ENCODE measurements at places on chromosomes 6 and 20.

DNA sequence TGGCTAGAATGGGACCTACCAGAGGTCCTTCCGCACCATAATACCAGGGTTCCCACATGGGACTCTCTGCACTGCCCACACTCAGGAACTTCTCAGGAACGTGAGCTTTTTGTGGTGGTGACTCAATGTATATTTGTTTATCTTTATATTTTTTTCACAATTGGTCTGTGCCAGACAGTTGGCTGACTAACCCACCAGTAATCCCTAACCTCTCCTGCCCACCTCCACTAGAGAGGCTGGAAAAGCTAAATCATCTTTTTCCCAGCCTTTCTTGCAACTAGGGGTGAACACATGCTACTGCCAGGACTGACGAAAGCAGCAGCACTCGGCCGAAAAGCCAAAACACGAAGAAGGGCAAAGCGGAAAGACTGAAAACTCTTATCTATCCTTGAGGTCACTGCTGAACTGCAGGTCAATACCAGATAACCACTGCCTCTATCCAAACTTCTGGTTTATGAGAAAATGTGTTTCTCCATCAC lies 112.9 kb downstream of the TRERF1 start:
- peak; percentile 75 for DNase-seq

DNA sequence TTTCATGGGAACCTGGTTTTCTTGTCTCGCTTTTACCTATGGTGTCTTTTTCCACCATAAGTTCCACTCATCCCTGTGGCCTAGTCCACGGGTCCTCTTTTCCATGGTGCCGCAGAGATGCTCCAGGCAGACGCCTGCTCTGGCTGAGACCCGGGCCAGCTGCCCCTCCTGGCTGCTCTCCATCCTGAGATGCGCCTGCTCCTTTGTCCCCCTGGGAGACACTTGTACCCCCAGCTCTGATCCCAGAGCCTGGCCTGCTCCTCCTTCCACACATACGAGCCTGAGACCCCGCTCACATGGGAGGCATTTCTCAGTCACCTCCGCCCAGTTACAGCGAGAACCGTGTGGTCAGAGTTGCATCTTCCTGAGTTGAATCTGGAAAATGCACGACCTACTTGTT lies 29.6 kb downstream of the RNASET2 start:
- DNase-seq = no peak

GRCh38 chr20:57998981-57999464 lies 229.4 kb downstream of the ANKRD60 start:
- no peak for DNase-seq

DNA sequence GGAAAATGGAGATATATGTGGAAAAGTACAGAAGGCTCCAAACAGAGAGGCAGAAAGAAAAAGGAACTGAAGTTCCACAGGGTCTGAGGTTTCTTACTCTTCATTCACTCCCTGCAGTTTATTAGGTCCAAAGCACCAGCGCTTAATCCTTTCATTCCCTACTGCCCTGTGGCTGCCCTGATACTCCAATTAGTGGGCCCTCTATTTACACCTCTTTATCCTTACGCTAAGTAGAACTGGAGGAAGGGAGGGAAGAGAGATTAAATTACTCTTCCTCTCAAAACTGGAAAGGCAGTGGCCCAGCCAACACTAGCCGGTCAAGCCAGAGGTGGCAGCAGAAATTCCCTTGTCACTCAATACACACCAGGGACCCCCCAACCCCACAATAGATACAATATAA lies 20.4 kb downstream of the TRERF1 start:
- DNase-seq = no peak

- DNase-seq = no peak
Observed at GRCh38 chr6:52104979-52105378, 17.6 kb upstream of the PKHD1 start.

DNA sequence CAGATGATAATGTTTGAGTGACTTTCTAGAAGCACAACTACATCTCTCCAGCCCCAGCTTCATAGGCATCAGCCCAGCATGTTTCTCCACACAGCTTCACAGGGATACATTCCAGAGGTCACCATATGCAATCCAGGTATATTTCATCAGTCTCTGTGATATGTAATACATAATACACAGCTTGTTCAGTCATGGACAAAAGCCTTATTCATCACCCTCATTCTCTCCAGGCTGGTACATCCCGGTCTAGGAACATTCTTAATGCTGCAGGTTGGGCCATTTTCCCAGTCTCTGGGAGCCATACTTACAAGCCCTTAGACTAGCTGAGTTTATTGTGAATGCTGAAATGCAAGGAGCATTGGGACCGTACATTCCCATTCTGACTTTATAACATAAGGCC lies 169.4 kb downstream of the TMEM200A start:
- no peak for DNase-seq

DNA sequence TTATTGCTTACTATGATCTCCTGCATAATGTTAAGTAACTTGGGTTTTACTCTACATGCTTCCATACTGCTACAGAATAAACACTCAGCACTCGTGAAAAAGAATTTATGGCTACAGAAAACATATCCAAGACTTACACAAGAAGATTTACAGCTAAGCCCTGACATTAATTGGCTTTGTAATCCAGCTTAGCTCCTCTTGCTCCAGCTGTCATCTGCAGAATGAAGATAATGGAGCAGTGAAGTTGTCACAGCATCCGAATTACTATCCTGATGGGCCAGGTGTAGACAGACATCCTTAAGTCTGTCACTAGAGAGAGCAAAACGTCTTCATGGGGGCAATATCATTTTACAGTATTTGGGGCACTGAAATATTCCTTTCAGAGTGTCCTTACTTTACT lies 155.3 kb downstream of the PRKN start:
- no peak for DNase-seq

- no peak for DNase-seq
Observed at GRCh38 chr20:35091816-35092523, 637 bp downstream of the TRPC4AP start.

DNA sequence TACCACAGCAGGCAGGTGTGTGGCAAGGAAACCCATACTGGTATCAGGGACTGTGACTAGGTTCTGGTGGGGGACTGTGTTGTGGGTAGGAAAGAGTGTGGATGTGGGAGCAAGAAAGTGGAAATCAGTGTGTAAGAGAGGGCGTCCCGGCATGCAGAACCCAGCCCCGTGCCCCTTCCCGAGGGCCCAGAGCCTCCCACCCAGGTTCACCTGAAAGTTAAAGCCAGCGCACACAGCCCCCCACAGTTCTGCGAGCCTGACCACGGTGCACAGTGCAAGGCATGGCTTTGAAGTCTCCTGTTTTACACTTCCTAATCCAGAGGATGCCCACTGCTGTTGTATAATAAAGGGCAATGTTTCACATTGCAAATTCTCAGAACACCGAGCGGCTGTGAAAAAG lies 22.7 kb downstream of the MAFB start:
- no peak for DNase-seq

GRCh38 chr6:166604911-166605310 lies 18.4 kb upstream of the RAMACL start:
- DNase-seq = no peak

GRCh38 chr6:126444659-126445273 lies 104.9 kb downstream of the CENPW start:
- DNase-seq = no peak

GRCh38 chr6:153044295-153044694 lies 41.8 kb upstream of the MTRF1L start:
- DNase-seq = no peak

- no peak for DNase-seq
Observed at GRCh38 chr20:36366623-36367369, 60.7 kb downstream of the DLGAP4 start.

- no peak for DNase-seq
Observed at GRCh38 chr20:3165473-3166337, 6.0 kb upstream of the FASTKD5 start.

- DNase-seq = no peak
Observed at GRCh38 chr20:33370291-33370690, 31.0 kb downstream of the CDK5RAP1 start.

DNA sequence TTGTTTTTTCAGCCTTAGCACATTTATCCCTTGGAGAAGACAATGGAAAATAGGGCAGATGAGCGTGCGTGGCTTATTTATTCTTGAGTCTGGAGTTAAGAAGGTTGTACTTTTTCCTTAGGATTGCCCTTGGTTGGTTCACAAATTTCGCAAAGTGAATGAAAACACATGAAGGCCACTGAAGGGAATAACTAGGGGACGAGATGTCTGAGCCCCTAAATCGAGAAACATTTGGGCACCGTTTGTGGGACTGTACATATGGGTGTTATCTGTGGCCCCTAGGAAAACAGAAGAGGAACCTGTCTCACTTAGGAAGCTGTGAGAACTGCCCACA lies 19.4 kb upstream of the TRIM27 start:
- no peak for DNase-seq

- no peak for DNase-seq
Observed at GRCh38 chr20:18712882-18713281, 100.7 kb upstream of the SCP2D1 start.

- DNase-seq = no peak
Observed at GRCh38 chr6:151290877-151291721, 51.3 kb downstream of the AKAP12 start.

- no peak for DNase-seq
Observed at GRCh38 chr6:107554918-107555317, 65.0 kb downstream of the SOBP start.

- no peak for DNase-seq
Observed at GRCh38 chr6:90251295-90251992, 45.2 kb downstream of the BACH2 start.

GRCh38 chr6:3748208-3749066 lies 3.1 kb downstream of the PXDC1 start:
- DNase-seq = peak; percentile 81

GRCh38 chr20:44005661-44006060 lies 91.0 kb downstream of the TOX2 start:
- DNase-seq = no peak

- DNase-seq = no peak
Observed at GRCh38 chr6:161639772-161640171, 365.9 kb upstream of the AGPAT4 start.

Measured in COLO829 (cell line).